ENCODE measurements at places on chromosomes 7 and 10. TPM values are rescaled to one million over a fixed set of nuclear protein-coding genes. Genes with fewer than 3 reads are reported as not detected.

MMD2 gene
- not detected for total RNA-seq

VWDE gene
- total RNA-seq: not detected

GRM3 gene
- not detected for total RNA-seq

AGMO gene
- total RNA-seq: not detected

MMP21 gene
- not detected for total RNA-seq

CYTH3 gene
- 17.7 TPM for total RNA-seq

AKR1D1 gene
- not detected for total RNA-seq

NEUROD6 gene
- total RNA-seq: not detected

ADCY1 gene
- under 0.01 TPM for total RNA-seq

ZNF503 gene
- 18.1 TPM for total RNA-seq

COX15 gene
- 35.0 TPM for total RNA-seq

C1QL3 gene
- total RNA-seq: not detected

CNTNAP2 gene
- not detected for total RNA-seq

GSTO2 gene
- total RNA-seq: 20.5 TPM

TMEM229A gene
- not detected for total RNA-seq

ALOX5 gene
- not detected for total RNA-seq

KEL gene
- total RNA-seq: 1.4 TPM

TMEM130 gene
- not detected for total RNA-seq

Measured in placental epithelial cell (primary cell).